ENCODE measurements at places on chromosomes 12 and 14.

GRCh38 chr14:65421201-65421981 lies 8.9 kb downstream of the FUT8 start:
- no peak for DNase-seq

DNA sequence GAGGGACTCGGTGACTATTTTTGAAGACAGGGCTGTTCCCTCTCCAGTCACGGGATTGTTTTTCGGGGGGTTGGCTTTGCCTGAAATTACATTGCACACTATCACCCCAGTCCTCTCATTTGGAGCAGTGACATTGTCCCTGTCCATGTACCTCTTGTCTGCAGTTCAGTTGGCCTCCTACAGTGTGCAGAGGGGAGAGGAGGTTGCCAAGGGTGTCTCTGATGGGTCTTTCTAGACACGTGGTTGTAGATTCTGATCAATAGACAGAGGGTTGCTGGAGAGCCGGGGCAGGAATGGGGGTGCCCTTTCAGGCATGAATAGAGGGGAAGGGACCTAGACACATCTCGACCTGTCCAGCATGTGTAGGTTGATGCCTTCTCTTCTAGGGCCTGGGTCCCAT lies 1.2 kb downstream of the TMEM120B start:
- peak; percentile 25 for DNase-seq

DNA sequence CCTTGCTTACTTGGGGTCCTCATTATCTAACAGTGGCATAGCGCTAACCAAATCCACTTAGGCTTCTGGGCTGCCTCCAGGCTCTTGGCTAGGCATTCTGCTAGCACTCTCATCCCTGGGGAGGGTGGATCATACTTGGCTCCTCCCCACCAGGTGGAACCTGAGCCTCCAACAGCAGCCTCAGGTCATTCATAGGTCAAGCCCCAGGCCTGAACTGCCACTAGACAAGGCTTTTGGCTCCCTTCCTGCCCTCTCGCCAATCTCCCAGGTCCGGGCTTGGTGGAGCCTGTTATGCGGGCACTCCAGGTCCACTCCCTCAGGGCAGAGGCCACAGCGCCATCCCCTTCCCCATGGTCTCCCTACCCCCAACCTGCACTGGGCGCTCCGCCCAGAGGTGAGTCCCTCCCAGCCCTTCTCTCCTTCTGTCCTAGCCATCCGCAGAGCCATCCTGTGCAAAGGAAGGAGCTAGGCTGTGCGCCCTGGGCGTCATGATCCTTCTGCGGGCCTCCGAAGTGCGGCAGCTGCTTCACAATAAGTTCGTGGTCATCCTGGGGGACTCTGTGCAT lies 154.9 kb upstream of the AMIGO2 start:
- DNase-seq, result no peak

DNA sequence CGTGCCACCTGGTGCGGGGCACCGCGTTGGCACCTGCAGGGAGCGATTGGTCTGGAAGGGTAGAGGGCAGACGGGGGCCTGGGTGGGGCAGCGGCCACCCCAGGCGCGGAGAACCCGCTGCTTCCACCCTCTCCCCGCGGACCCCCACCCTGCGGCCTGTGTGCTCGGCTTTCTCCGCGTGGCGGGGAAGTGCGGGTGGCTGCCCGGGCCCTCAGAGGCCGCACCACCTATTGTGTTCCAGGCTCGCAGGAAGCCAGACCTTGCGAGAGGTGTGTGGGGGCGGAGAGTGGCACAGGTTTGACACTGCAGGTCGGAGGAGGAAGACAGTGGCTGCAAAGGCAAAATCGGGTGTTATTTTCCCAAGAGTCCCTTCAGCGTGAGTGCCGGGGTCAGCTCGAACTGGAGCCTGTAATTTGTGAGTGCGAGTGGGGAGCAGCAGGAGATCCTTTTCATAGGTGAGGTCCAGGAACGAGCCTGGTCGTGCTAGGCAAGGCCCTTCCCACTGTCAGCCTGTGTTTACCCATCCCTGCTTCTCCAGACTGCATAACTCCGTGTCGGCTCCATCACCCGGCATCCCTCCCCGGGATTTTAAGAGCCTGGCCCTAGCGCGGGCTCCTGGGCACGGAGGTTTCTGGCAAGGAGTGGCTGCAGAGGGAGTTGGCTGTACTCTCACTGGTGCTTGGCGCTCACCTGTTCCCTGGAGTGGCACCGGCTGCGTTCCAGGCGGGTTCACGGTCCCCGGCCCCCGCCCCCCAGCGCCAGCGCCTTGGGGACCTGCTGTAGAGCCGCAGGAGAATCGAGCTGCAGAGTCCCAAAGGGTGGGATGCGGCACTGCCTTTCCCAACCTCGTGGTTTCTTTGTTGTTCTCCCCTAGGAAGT lies 935 bp downstream of the TBC1D30 start:
- no peak for DNase-seq

- no peak for DNase-seq
These were observed 472.1 kb downstream of the BCL11B start for GRCh38 chr14:98799891-98800290.

DNA sequence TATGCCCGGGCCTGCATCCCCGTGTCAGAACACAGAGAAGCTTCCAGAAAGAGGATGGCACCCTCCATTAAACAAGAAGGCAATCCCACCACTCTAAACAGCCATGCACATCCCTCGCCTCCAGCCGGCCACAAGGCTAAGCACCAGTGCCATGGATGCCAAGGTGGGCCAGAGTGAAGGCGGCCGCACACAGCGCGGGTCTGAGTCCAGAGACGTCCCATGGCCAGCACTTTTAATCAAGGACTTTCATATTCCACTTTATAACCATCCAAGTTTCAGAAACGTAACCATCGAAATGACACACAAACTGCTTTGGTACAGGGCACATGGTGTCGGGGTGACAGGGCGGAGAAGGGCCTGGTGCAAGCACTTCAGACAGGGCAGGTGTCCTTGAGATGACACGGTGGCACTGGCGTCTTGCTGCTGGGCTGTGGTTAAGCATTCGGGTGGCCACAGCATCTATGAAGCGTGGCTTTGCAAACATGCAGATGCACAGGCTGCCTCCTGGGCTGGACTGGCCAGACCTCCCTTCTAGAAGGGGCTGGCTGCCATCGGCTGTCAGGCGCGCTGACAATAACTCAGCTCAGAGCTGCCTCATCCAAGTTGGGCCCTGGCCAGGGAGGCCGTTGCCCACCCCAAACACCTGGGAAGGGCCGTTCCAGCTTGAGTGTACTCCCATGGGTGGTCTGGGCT lies 117.2 kb downstream of the RFLNA start:
- DNase-seq, result no peak

DNA sequence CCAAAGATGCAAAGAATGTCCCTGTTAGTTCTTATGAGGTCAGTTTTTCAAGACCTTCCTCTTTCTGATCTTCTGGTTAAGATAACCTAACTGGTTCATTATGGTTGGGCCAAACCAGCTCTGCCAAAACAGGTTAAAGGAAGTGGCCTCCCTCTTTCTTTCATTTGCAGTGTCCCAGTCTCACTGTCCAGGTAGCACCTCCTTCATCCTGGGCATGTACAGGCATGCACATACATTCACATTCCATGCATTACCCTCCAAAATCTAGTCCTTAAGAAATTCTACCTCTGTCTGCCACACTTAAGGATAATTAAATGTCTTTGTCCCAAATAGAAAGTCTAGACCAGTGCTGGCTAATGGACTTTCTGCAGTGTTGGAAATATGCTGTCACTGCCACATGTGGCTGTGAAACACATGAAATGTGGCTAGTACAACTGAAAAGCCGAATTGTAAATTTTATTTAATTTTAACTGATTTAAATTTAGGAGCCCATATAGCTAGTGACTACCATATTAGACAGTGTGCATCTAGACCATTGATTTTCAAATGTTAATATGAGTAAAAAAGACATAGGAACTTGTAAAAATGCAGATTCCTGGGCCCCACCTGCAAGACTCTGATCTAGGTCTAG lies 169.3 kb downstream of the PCNX1 start:
- no peak for DNase-seq

GRCh38 chr12:84702001-84702400 lies 210.6 kb downstream of the SLC6A15 start:
- DNase-seq, result no peak

GRCh38 chr12:69068448-69068847 lies 135.5 kb upstream of the CPM start:
- DNase-seq, result no peak

- DNase-seq, result no peak
These were observed 527.7 kb downstream of the FUT8 start for GRCh38 chr14:65940056-65940735.

GRCh38 chr14:72869407-72870329 lies 24.2 kb downstream of the DPF3 start:
- no peak for DNase-seq

DNA sequence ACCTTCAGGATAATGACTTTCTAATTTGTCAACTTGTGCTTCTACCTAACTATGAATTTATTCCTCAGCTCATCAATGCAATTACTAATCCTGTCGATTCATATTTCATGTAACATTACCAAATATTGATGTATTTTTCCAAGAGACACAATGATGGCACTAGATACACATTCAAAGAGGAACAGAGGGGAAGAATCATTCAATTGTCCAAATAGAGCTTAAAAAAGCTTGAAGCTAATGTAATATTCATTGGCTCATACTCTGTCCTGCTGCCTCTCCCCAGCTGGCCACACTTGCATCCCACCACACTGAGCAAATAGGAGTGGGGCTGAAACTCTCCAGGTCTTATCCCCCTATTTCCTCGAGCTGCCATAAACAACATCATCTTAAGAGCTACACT lies 9.3 kb downstream of the TESPA1 start:
- no peak for DNase-seq

DNA sequence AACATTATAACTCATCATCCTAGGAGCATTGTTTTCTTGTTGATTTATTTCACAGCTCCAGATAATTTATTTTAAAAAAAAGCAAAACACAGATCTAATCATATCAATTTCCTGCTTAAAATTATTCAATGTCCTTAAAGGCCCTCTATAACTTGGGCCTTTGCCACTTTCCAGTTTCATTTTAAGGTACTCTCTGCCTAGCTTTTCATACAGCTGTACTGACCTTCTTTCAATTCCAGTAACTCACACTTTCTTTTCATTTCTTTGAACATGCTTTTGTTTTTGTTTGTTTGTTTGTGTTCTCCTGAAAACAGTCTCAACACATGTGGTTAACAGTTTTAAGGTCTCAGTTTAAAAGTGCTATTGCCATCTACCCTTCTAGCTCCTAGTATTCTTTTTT lies 281.9 kb downstream of the ACSS3 start:
- DNase-seq, result no peak

GRCh38 chr12:6697584-6698351 lies 2.8 kb downstream of the PIANP start:
- no peak for DNase-seq

DNA sequence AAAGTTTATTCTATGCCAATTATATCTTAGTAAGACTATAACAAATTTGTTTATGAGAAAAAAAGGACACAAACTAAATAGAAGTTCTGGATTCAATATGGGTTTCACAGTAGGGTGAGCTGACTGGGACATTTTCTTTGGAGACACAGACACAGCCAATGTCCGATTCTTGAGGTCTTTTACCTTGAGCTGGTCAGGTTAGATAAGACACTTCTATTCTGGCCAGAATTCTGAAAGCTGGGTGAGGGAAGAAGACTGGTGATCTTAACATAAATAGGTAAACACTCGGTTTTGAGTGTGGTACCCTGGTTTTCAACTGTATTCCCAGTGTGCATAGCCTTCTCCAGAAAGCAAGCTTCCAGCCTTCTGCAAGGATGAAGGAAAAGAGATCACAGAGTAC lies 10.0 kb downstream of the ATP2B1 start:
- no peak for DNase-seq

DNA sequence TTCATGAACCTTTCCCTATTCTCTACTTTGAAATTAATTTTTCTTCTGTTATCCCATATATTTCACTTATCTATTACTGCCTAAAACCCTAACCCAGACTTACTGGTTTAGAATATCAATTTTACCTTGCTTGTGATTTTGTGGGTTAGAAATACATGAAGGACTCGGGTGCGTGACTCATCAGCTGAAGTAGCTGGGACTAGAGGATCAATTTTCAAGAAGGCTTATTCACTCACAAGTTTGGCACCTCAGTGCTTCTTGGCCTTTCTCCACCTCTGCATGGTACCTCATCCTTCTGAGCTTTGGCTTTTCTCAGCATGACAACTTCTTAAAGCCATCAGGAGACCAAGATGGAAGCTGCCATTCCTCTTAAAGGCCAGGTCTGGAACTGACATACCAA lies 57.8 kb downstream of the TMEM117 start:
- DNase-seq, result no peak

GRCh38 chr14:103118663-103119404 lies 4.4 kb upstream of the TNFAIP2 start:
- no peak for DNase-seq

- DNase-seq, result no peak
These were observed 78.0 kb downstream of the TMEM260 start for GRCh38 chr14:56657604-56658003.

GRCh38 chr14:24843494-24843893 lies 206.5 kb downstream of the STXBP6 start:
- DNase-seq, result no peak

- no peak for DNase-seq
These were observed 26.4 kb upstream of the STAB2 start for GRCh38 chr12:103560604-103561101.

- DNase-seq, result no peak
These were observed 21.3 kb downstream of the POU6F1 start for GRCh38 chr12:51196547-51196946.

DNA sequence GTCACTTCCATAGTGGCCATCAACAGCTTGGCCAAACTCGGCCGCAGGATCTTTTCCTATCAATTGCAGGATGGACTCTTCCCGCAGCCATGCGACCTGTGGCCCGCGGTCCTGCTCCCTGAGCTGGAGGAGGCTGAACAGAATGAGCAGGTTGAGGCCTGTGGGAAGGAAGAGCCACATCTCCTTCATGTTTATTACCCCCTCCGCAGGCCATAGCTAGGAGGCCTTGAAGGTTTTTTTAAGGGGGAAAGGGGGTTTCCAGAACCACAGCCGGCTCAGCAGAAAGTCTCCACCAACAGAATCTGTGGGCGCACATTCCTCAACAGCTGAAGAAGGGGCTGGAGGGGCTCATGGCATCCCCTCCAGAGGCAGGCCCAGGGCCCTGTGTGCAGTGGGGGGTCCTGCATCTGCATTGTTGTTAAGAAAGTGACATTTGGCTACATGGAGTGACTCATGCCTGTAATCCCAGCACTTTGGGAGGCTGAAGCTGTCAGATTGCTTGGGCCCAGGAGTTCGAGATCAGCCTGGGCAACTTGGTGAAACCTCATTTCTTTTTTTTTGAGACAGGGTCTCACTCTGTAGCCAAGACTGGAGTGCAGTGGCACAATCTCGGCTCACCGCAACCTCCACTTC lies 25.2 kb upstream of the PPP1R13B start:
- DNase-seq, result no peak

DNA sequence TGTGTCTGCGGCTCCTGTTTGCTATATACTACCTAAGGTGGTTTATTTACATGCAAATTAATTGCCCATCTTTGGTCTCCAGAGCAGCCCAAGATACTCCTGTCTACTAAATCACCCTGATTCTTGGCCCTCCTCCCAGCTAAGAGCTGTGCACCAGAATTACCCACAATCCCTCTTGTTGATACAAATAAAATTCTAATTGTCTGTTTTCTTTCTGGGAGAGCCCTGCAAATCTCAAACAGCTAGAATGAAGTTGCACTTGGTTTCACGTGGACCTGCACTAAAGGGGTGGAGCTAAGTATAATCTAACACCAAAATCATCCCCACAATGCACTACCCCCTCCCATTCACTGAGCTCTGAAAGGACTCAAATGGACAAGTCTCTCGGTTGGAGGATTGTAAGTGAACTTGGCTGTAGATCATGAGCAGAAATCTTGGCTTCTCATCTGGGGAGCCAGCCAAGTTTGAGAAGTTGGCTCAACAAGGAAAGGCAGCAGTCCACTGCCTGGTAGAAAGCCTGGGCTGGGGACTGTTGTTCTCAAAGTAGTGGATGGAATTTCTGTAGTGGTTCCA lies 6.6 kb downstream of the MAX start:
- DNase-seq, result no peak
